ENCODE measurements at places on chromosomes 1 and 21. TPM values are rescaled to one million over a fixed set of nuclear protein-coding genes. Genes with fewer than 3 reads are reported as not detected.

DNA sequence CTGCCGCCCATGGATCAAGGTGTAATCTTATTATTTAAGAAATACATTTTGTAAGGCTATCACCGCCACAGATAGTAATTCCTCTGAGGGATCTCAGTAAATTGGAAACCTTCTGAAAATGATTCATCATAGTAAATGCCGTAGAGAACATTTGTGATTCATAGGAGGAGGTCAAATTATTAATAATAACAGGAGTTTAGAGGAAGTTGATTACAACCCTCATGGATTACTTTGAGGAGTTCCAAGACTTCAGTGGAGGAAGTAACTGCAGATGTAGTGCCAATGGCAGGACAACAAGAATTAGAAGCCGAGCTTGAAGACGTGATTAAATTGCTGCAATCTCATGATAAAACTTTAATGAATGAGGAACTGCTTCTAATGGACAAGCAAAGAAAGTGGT is 280.1 kb downstream of the PTPRC start:
- H3K4me3 ChIP-seq = no peak overlapping the region
- no peaks in the 10 kb centered on the region for H3K27me3 ChIP-seq
- H3K36me3 ChIP-seq = no peaks in the 10 kb centered on the region
- DNase-seq = no peak
- H3K4me1 ChIP-seq = no peaks in the 10 kb centered on the region

- no peak for DNase-seq
- H3K4me3 ChIP-seq = no peak overlapping the region
- no peak overlapping the region for H3K27ac ChIP-seq
- no peaks in the 10 kb centered on the region for H3K36me3 ChIP-seq
- no peaks in the 10 kb centered on the region for H3K4me1 ChIP-seq
Observed at GRCh38 chr1:11598461-11598860, 55.8 kb downstream of the FBXO2 start.

DNA sequence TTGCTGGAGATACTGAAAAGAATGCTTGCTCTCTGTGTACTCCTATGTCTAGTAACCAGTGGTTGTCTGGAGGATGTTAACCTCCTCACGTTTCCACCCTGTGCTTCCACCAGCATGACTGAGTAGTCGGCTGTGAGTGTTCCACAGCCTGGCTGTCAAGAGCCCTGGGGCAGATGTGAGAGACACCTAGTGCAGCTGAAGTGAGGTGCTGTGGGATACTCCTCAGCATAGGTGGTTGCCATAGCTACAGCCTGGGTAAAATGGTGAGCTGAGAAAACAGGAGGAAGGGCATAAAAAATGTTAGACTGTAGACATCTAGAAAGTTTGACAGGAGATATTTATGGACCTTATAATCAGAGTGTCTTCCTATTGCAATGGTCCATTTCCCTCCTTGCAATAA is 15.8 kb downstream of the IVL start:
- H3K27ac ChIP-seq = no peak overlapping the region
- H3K4me1 ChIP-seq = no peaks in the 10 kb centered on the region
- H3K36me3 ChIP-seq = no peaks in the 10 kb centered on the region
- no peak overlapping the region for H3K4me3 ChIP-seq
- H3K27me3 ChIP-seq = no peaks in the 10 kb centered on the region

Gene ID3
- total RNA-seq = 108 TPM
